BJ (cell line): ENCODE measurements at places on chromosomes 6 and 20.

GRCh38 chr6:3751077-3751729, at the start of gene PXDC1:
Gene PXDC1 (minus strand): TSS chr6:3751713. CDS start chr6:3751531, 182 bp downstream.
- DNase-seq: no peak

- no peak for DNase-seq
These were observed 660.4 kb upstream of the FLRT3 start for GRCh38 chr20:14997791-14998190.

DNA sequence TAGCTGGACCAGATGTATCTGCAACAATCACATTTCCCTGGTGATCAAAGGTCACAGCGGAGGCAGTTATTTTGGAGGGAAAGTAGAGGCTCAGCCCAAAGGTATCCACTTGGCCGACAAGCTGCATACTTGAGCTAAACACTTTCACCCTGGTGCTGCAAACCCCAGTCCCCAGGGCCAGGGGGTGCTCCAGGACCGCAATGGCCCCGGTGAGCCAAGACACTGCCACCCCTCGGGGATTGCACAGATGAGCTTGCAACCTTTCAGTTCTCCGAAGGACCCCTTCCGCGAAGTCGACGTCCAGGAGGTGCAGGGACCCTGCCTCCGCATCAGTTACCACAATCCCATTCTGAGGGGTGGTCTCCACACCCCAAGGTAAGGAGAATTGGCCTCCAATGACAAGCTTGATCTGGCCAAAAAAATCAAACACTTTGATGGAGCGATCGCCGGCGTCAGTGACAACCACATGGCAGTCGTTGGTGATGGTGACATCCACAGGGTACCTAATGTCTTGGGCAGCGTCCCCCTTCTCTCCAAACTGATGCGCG, 823 bp downstream of the NHLRC1 start:
- no peak for DNase-seq

GRCh38 chr6:45618259-45618658, 240.5 kb upstream of the SUPT3H start:
- DNase-seq: no peak

DNA sequence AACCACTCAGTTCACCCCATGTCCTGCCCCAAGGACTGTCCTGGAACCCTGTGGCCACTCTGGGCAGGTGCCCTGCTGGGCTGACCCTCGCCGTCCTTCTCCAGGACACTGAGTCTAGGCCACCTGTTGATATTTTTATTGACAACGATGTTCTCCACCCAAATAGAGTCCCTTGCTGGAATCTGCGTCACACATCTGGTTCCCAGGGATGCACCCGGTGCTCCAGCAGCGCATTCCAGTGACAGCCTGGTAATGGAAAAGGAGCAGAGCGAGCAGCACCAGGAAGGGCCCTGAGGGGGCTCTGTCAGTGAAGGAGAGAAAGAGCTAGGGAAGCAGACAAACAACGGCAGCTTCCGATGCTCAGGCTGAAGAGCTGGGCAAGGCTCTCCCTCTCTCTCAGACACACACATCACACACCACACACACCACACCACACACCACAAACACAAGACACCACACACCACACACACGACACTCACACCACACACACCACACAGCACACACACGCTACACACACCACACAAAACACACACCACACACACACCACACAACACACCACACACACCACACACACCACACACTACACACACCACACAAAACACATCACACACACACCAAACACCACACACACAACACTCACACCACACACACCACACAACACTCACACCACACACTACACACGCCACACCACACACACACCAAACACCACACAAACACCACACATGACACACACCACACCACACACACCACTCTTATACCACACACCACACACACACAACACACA, 117.9 kb upstream of the THBS2 start:
- DNase-seq: no peak
